ENCODE measurements at places on chromosomes 4 and X.

DNA sequence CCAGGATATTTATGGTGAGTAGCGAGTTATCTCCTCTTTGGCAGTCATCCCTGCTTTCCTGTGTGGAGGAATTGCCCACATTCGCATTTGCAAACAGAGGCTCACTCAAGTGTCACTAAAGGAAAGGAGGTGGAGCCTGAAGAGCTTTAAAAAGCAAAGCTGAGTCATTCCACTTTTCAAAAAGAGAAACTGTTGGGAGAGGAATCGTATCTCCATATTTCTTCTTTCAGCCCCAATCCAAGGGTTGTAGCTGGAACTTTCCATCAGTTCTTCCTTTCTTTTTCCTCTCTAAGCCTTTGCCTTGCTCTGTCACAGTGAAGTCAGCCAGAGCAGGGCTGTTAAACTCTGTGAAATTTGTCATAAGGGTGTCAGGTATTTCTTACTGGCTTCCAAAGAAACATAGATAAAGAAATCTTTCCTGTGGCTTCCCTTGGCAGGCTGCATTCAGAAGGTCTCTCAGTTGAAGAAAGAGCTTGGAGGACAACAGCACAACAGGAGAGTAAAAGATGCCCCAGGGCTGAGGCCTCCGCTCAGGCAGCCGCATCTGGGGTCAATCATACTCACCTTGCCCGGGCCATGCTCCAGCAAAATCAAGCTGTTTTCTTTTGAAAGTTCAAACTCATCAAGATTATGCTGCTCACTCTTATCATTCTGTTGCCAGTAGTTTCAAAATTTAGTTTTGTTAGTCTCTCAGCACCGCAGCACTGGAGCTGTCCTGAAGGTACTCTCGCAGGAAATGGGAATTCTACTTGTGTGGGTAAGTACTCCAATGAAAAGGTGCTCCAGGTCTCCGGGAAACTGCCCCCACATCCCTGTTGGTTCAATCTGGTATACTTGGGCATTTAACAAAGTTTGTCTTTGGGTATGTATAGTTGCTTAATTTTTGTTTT, at the start of gene EGF:
TSS of gene EGF (plus strand) at position 178 of the 890 bp plus-strand sequence. CDS start at position 631, 453 bp downstream.
- peak; percentile 30 for DNase-seq

GRCh38 chr4:40514497-40514951, 115.1 kb downstream of the RBM47 start:
- no peak for DNase-seq

- no peak for DNase-seq
These were observed 41.0 kb downstream of the MID1 start for GRCh38 chrX:10579112-10580011.

DNA sequence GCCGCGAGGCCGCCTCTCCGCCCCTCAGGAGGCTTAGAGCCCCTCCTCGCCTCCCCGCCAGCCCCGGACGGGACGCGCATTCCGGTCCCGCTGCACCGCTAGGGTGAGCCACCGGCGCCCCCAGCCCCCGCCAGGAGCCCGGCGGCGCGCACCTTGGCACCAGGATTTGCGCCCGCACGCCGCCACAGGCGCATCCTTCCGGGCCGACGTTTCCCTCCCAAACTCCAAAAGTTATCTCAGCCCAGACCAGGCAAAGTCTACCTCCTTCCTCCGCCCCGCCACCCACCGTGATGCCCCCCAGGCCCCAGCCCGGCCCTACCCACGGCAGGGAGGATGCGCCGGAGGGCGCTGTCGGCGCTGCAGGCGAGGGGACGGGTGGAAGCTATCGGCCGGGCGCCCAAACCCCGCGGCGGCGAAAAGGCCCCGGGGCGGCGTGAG, 538 bp downstream of the SCML2 start:
- no peak for DNase-seq

- no peak for DNase-seq
These were observed 21.7 kb upstream of the SEC24B start for GRCh38 chr4:109411964-109412363.

- no peak for DNase-seq
These were observed 1639.6 kb upstream of the PCDH10 start for GRCh38 chr4:131509521-131509920.

DNA sequence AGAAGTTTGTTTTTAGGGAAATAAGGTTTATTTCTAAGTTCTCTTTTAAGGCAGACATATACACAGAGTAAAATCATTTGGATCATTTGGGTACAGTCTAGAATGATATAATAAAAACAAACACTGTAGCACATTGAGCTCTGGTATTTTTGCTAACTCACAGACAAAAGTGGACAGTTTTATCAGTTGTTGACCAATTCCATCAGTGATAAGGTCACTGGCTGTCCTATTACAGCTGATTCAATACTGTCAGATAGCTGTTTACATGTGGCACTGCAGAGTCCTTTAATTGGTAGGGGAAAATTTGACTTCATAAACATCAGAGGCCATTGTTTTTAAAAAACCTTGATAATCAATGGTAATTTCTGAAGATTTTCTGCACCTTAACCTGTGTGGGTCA, 3.5 kb downstream of the IBSP start:
- DNase-seq = no peak

DNA sequence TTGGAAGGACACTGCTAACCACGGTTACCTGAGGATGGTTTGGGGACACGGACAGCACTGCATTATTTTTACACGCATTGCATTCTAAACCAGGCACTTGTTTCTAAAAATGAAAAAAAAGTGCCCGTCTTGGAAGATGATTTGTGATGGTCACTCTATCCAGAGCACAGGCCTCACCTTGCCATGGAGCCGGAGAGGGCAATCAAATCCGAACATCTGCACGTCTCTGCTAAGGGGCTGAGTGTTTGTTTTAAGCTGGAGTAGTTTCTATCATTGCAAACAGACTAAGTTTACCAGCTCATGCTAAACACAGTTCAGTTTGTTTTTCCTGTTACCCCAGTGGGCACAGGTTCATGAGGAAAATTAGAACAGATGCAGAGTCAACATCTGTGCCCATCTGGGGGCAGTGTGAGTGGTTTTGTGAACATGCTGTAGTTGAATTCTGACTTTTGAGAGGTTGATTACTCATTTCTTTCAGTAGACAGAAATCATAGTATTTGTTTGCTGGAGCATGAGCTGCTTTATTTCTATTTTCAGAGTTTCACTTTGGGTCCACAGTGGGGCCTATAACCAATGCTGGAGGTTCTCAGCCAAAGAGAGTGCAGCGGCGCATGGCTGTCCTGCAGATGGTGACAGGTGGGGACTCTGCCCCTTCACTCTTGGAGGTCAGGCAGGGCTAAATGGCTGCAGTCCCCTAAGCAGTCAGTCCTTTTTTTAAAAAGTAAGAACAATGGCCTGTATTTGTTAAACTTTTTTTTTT, 65.4 kb upstream of the ENPP6 start:
- no peak for DNase-seq

- DNase-seq = no peak
These were observed 110.7 kb downstream of the TMEM47 start for GRCh38 chrX:34546366-34546765.

GRCh38 chr4:27490766-27491165, 630.1 kb downstream of the STIM2 start:
- DNase-seq = no peak
